ENCODE measurements at places on chromosomes 2 and 18.

- no peak for DNase-seq
These were observed 34.8 kb upstream of the SP5 start for GRCh38 chr2:170680172-170680941.

DNA sequence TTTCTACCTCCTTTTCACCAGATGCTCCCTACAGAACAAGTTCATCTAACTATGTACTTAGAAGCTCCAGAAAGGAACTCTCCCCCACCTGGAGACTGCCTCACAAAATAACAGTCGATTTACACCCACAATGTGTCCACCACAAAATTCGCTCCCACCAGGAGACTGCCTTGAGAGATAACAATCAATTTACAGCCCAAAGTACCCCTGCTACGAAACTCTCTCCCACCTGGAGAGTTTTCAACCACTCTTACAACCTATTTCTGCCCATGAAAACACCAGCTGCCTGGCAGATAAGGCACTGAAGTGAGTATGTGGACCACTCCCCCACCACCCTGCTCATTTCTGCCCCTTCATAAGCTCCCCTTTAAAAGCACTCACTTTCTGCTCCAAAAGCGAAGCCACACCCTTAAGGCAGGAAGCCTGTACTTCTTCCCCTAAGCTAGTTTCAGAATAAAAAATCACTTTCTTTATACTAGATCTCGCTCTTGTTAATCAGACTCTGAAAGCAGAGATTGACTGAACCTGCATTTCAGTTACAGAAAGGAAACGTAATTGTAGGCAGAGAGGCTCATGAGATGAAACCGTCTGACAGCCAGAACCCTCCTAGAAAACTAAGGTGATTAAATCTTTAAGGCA, 94.4 kb upstream of the RBBP8 start:
- no peak for DNase-seq

DNA sequence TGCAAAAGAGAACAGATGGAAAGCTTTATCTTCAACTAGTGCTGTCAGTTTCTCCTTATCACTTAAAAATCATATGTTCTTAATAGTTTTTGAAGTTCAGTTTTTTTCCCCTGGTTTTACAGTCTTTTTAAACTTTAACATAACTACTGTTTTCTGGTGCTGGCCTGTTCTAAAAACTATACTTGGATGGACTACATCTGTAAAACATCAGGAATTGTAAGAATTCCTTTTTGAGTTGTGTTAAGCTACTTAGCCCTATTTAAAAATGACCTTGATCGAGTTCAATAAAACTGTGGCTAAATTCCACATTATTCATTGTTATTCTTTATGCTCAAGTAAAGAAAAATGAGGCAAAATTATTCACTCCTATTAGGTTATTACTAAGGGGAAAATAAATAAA, 397.7 kb downstream of the NUP35 start:
- DNase-seq: no peak

GRCh38 chr2:17643031-17643615, 102.6 kb downstream of the VSNL1 start:
- DNase-seq: peak; percentile 94

- DNase-seq: no peak
These were observed 52.4 kb downstream of the REEP1 start for GRCh38 chr2:86284987-86285386.

- no peak for DNase-seq
These were observed 28.8 kb upstream of the IMP4 start for GRCh38 chr2:130313812-130314334.

- DNase-seq: peak; percentile 20
These were observed 31.1 kb downstream of the PSME4 start for GRCh38 chr2:53939656-53940055.

DNA sequence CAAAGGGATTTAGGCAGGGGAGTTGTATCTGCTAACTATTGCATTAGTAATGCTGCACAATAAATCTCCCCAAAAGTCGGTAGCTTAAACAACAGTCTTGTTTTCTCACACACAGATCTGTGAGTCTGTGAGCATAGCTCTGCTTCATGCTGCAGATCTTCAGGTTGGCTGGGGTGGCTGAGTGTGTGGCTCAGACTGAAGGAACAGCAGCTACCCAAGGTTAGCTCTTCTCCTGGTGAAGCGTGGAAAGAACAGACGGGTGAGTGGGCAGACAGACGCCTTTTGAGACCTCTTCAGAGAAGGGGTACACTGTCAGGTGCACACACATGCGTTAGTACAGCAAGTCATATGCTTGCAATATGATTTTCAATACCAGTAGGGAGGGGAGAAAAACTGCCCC, 3.9 kb upstream of the CCDC85A start:
- no peak for DNase-seq

All from non-pigmented ciliary epithelial cell (primary cell).